CD4-positive, CD25-positive, alpha-beta regulatory T cell (primary cell): ENCODE measurements at places on chromosomes 13 and 19. TPM values are rescaled to one million over a fixed set of nuclear protein-coding genes. Genes with fewer than 3 reads are reported as not detected.

The LILRB3 gene
- 4.1 TPM for total RNA-seq

The NPAS1 gene
- 1.5 TPM for total RNA-seq

The INSL3 gene
- 5.5 TPM for total RNA-seq

The LTBP4 gene
- total RNA-seq, result 115 TPM

The PRODH2 gene
- not detected for total RNA-seq

The COL4A1 gene
- not detected for total RNA-seq

The LENG9 gene
- 3.9 TPM for total RNA-seq

The PEAK3 gene
- total RNA-seq, result not detected
